ENCODE measurements at places on chromosomes 6 and 20. TPM values are rescaled to one million over a fixed set of nuclear protein-coding genes. Genes with fewer than 3 reads are reported as not detected.

Gene REM1
- total RNA-seq = 0.23 TPM

Gene TXLNB
- not detected for total RNA-seq

Gene WFDC5
- total RNA-seq = not detected

Gene EGFL8
- total RNA-seq = 1.9 TPM

Gene C6orf15
- not detected for total RNA-seq

Gene CGA
- total RNA-seq = 0.21 TPM

Gene DDX27
- 61.5 TPM for total RNA-seq

Gene PLEKHG1
- 0.38 TPM for total RNA-seq

Gene CYP21A2
- not detected for total RNA-seq

Gene SYNGAP1
- total RNA-seq = 3.5 TPM

Gene SOD2
- total RNA-seq = 184 TPM

Gene FKBP1C
- 2.3 TPM for total RNA-seq

Gene FOXQ1
- total RNA-seq = 2.5 TPM

Gene PREX1
- total RNA-seq = 13.8 TPM

Gene MYL9
- 20.2 TPM for total RNA-seq

Gene SLC4A11
- 7.5 TPM for total RNA-seq

Gene SFT2D1
- 42.1 TPM for total RNA-seq

Gene CHD6
- total RNA-seq = 8.7 TPM

Gene WFDC6
- total RNA-seq = not detected

Gene OR2J3
- total RNA-seq = not detected

Gene GSTA2
- total RNA-seq = 0.07 TPM

Gene MEI4
- total RNA-seq = not detected

Gene NKAPL
- not detected for total RNA-seq

Gene SNRNP48
- total RNA-seq = 10.4 TPM

Gene PDE7B
- 1.4 TPM for total RNA-seq

Gene ARMH2
- total RNA-seq = not detected
